ENCODE measurements at places on chromosomes 4 and X. TPM values are rescaled to one million over a fixed set of nuclear protein-coding genes. Genes with fewer than 3 reads are reported as not detected.

DNA sequence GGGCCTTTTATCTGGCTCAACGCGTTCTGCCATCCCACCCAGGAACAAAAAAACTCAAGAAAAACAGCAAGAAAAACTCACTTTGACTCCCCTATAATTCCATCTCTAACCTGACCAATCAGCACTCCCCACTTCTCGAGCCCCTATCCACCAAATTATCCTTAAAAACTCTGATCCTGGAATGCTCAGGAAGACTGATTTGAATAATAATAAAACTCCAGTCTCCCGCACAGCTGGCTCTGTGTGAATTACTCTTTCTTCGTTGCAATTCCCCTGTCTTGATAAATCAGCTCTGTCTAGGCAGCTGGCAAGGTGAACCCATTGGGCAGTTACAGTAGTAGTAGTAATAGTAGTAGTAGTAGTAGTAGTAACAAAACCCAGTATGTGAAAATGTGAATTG lies 165.7 kb upstream of the CASK start:
- no peak for DNase-seq

The STAP1 gene
- 0.38 TPM for total RNA-seq

DNA sequence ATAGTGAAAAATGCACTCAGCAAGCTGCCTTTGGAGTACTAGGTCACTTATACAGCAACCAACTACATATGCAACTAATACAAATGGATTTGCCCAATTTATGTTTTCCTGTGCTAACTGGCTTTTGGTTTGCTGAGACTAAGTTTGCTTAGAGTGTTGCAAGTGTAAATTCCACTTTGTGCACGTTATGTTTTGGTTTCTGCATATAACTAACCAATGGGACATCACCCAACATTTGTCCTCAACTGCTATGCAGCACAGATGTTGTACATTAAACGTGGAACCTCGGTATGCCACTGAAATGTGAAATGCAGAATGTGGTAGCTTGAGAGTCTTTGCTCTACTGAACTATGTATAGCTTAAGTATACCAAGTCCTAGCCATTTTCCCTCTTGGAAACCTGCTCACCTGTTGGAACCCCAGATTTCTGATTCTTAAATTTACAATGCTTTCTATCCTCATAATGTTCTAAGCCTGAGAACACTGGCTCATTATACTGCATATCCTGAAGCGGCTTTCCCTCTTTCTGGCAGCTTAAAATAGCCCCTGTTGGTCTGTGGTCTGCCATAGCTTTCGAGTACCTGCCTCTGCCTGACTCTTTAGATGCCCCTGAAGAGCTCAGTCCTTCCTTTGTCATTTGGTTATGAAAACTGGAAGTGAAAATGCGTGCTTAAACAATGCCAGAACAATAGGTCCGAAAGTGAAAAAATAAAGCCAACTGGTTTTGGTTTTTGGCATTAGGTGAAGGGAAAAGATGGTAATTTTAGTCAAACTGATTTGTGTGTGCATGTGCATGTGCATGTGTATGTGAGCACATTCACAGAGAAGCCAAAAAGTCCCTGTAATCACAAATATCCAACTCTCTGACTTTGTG lies 158.0 kb downstream of the SH2D1A start:
- DNase-seq = no peak

GRCh38 chr4:150236626-150237025 lies 158.4 kb downstream of the DCLK2 start:
- DNase-seq = no peak

DNA sequence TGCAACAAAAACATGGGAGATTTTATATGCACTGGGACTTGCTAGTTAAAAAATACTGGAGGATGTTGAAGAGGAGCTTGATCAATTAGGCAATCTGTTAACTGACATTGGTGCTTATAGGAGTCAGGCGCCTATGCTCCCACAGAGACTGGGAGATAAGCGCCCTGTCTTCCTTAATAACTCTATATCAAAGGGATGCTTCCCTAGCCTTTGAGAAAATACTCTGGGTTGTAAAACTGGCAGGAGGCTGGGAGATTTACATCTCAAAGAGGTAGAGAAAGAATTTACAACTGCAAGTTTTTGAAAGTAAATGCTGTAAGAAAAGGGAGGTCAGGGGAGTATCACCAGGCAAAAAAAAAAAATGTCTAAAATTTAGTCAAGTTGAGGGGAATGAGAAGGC lies 325.4 kb downstream of the PCDH10 start:
- DNase-seq = no peak

- DNase-seq = no peak
These were observed 164.7 kb downstream of the SOWAHB start for GRCh38 chr4:76733068-76733771.

GRCh38 chr4:56976837-56977320 lies 527 bp downstream of the NOA1 start:
- no peak for DNase-seq

DNA sequence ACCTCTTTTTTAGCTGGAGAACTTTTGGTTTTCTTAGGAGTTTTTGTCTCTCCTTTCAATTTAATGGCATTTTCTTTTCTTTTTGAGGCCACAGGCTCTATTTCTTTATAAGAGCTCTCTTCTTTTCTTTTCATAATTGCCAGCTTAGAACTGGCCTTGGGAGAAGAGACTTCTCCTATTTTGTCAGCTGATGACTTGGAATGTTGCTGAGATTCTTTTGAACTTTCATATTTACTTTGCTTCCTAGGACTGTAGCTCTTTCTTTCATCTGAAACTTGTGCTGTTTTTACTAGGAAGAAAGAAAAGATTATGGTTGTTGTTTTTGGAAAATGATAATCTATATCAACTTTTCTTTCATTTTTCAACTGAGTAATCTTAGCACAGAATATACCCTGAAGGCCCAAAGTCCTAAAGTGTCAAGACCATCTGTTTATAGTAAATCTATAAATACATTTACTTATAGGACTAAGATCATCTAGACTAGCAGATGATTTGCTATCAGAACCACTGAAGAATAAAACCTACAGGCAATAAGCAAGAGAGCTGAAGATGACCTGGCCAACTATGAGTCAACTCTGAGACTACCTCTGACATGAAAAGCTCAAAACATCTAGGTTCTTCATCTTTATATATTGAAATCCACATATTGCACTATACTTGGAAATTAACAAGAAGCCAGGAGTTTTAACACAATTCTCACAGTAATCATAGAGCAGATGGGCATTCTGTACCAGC lies 45.6 kb downstream of the RFC1 start:
- DNase-seq = no peak

DNA sequence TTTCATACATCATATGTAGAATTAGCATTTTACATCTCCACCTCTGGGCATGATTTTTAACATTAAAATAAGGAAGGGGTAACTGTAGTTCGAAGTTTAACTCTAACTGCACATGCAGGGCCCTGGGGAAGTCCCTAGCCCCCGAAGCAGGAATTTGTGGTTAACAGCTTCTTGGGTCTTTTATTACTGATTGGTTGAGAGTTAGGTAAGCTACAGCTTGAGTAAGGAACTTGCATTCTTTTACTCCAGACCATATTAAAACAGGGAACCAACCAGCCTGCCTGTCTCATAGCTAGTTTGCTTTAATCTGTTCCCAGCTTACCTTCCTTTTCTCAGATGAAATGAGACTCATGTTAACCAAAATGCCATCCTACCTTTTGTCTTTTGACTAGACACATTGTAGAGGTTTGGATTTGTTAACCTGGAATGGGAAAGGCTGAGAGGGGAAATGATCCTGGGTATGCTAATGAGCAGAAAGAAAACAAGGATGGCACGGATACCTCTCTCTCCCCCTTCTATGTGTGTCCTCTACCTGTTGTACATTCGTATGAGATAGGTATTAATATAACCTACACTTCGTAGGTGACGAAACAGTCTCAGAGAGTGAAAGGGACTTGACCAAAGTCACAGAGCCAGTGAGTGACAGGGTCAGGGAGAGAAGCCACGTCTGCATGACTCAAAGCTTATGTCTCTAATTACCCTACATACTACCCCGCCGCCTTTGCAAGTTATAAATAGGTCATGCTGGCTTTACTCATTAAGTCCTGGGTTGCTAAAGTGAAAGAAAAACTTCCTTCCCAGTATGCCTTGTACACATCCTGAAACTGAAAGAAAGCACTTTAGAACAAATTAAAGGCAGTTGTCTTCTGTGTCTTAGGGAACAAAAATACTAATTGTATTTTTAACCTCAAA lies 119.5 kb upstream of the AFF2 start:
- DNase-seq = no peak
